ENCODE measurements at places on chromosomes 3 and 15.

DNA sequence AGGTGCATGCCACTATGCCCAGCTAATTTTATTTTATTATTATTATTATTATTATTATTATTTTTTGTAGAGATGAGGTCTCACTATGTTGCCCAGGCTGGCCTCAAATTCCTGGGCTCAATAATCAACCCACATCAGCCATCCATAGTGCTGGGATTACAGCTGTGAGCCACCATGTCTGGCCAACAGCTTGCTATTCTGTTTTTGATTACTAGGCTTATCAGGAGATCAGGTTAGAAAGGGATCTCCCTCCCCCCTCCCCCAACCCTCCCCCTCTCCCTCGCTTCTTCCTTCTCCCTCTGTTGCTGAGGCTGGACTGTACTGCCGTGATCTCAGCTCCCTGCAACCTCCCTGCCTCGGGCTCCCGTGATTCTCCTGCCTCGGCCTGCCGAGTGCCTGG lies 8.6 kb downstream of the CLN6 start:
- no peak for DNase-seq

DNA sequence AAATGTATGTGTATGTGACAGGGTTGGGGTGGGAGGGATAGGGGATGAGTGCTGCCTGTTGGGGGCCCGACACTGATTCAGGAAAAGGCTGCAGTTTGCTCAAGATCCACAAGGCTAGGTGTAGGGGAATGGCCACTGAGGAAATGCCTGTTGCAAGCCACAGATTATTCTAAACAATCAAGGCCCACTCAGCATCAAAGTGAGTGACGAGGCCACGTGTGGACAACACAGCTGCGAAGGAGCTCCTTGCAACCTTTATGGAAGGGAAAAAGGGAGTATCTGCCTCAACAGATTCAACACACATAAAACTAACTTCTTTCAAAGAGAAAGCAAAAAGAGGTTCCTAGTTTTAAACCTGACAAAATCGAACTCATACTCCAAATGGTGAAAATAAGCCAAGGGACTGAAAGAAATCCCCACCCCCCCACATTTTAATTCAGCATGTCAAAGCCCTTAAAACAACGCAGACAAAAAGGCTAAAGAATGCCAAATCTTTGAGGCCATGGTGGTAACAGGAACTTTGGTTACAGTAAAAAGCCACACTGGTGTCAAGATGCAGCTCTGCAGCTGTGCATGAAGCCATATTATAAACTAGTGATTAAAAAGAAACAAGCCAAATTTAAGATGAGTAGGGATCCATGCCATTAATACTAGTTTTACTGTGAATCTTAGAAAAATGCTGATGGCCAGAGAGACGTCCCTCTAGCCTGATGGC lies 3.6 kb downstream of the POLG start:
- DNase-seq, result no peak

DNA sequence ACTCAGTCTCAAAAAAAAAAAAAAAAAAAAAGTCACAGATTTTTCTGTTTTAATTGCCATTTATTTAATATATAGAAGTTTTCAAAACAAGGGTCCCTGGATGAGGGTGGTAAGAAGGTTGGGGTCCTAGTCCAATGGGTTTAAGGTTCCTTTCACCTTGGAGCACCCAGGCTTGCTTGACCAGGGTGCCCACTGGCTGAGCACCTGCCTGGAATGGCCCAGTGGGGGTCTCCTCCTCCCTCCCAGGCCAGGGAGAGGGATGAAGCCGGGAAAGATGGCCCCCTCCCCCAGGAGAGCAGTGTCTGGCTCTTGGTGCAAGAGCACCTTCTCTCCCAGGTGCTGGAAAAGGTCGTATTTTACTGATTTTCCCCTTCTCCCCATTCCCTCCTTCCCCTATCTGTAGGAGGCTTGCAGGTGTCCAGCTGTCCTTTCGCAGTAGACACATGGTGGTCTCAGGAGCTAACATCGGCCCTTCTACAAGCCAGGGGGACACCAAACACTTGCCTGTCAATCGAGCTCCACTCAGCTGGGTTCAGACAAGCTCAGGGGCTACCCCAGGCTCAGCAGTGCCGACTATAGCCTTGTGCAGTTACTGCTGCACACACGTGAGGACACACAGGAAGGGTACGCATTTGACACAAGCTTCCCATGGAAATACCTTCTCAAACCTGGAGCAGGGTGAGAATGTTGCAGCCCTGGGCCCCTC lies 112.3 kb upstream of the KLF13 start:
- DNase-seq, result no peak

DNA sequence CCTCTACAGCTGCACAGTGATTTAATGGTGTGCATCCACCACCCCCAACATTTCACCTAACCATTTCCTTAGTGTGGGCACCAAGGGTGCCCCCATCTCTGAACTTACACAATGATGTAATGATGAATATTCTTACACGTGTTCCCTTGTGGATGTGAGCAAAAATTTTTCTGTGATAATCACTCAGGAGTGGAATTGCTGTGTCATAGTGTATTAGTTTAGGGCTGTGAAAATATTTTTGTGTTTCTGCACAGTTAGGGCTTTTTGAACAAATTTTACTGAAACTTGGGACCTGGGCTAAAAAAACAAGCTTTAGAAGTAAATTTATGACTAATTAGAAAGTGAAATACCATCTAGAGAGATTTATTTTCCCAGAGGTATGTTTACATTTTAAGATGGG lies 134.5 kb upstream of the CCNL1 start:
- no peak for DNase-seq

DNA sequence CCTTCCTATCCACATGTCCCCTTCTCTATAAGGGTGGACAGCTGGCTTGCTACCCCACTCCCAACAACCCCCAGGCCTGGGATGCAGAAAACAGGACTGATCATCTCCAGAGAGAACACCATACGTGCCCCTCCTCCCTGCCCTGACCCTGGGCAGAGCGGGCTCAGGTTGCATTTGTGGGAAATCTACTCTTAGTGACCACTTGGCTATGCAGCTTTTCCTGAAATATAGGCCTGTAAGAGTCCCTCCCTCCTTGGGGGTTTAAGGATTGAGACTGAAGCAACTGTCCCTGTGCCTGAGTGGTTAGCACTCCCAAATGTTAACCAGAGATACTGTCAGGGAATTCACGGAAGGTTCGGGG lies 11.7 kb downstream of the SH2D7 start:
- no peak for DNase-seq

DNA sequence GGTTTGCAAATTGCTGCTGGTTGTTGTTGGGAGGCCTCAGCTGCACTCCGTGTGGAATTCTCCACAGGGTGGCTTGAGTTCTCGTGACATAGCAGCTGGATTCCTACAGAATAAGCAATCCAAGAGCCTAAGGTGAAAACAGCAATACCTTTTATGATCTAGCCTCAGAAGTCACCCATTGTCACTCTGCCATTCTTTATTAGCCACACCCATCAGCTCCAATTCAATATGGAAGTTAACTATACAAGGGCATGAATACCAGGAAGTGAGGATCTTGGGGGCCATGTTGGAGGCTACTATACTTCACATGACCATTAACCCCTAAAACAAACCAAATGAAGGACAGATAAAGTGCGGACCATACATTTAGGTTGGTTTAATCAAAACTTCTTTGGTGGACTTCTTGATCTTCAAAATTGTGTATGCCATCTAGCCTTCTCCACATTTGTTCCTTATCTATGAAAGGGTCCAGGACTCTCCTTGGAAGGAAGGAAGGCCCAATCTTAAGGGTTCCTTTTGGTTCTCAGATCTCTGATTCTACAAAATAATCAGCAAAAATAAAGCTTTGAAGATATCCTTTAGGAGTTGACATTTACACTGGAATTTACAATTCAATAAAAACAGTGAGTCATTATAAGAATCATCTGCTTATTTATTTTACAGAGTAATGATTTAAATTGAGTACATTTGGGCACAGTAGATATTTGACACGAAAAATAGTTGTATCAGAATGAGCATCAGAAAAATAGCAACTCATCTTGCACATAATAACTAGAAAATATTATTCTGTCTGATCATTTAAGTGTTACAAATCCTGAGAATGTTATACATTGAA lies 21.5 kb downstream of the CIAO2A start:
- DNase-seq, result no peak

- DNase-seq, result no peak
These were observed 28.5 kb downstream of the PTPRG start for GRCh38 chr3:61589856-61590255.

DNA sequence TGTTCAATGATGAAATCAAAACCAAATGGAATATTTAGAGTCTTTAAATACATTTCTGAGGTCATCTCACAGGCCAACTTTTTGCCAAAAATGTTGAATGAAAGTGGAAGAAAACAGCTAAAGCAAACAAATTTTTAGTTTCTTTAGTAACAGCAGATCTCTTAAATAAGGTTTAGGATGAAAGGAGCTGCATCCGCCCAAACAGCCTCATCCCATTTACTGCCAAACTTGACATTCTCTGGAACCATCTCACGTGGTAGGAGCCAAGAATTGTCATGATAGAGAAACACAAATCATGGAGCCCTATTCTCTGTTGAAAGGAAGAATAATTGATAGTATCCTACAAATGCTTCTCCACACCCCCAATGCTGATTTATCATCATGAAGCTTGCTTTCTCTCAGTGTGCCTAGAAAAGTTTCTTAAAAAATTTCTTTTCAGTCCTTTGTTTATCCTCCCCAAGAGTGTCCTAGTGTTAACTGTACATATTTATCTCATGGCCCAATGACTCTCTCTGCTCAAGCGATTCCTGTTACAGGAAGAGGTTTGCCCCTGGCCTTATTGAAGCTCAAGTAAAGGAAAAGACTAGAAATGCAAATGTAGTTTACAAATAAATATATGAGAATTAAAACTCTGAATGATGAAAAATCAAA lies 23.4 kb downstream of the SLC9A9 start:
- DNase-seq, result no peak

- DNase-seq, result peak; percentile 3
These were observed 127.6 kb downstream of the ARNT2 start for GRCh38 chr15:80531796-80532195.

- no peak for DNase-seq
These were observed 12.7 kb downstream of the HMCES start for GRCh38 chr3:129291236-129291886.

DNA sequence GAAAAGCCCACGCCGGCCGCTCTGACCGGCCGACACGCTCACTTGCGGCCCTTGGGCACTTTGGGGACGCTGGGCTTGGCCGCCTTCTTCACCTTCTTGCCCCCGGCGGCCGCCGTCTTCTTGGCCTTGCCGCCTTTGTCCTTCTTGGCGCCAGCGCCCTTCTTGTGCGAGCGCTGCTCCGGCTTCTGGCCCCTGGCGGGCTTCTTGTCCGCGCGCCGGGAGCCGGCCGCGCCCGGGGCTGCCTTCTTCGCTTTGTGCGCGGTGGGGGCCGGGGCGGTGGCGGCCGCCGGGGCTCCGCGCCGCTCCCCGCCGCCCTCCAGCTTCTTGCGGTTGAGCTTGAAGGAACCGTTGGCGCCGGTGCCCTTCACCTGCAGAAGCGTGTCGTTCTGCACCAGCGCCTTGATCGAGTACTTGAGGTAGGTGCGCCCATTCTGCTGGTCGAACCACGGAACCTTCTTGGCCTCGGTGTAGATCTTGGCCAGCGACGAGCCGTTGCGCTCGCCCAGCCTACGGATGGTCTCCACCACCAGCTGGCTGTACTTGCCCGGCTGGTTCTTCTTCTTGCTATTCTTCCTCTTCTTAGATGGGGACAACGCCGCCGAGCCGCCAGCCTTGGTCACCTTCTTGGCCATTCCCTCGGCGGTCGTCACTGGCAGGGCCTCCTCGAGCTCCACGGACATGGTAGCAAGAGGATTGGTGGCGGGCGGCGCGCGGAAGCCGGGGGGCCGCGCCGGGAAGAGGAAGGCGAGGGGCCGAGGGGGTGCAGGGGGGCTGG lies 36.7 kb downstream of the HMCES start:
- DNase-seq, result no peak

GRCh38 chr3:94429517-94429916 lies 366.7 kb downstream of the NSUN3 start:
- DNase-seq, result no peak

GRCh38 chr3:158709666-158710083 lies 22.6 kb downstream of the RARRES1 start:
- DNase-seq, result no peak

- no peak for DNase-seq
These were observed 148.5 kb downstream of the OTOL1 start for GRCh38 chr3:161644891-161645635.

GRCh38 chr3:119396870-119397269 lies 66.5 kb downstream of the TMEM39A start:
- no peak for DNase-seq

- no peak for DNase-seq
These were observed 34.6 kb downstream of the LSM3 start for GRCh38 chr3:14213066-14213774.

DNA sequence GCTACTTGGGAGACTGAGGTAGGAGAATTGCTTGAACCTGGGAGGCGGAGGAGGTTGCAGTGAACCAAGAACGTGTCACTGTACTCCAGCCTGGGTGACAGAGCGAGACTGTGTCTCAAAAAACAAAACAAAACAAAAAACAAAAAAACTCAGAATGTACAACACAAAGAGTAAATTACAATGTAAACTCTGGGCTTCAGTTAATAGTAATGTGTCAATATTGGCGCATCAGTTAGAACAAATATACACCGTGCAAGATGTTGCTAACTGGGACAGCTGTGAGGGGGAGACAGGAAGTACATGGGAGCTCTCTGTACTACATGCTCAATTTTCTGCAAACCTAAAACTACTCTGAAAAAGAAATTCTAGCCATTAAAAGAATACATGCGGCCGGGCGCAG lies 23.5 kb upstream of the TRPM1 start:
- no peak for DNase-seq

DNA sequence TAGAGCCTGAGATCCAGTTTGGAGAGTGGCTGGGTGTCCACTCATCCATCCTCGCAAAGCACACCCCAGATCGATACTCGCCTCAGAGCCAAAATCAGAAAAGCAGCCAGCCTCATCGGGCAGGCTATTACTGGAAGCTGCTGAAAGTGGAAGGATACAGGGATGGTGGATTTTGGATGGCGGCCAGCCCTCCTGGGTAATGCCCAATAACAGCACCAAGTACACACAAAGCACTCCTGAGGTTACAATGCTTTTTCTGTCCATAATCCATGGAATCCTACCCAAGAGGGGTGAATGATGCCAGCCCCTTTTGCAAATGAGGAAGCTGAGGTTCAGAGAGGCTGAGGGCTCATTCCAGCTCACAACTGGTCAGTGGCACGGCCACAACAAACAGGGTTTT lies 93.1 kb upstream of the SLC6A11 start:
- no peak for DNase-seq

- no peak for DNase-seq
These were observed 384.7 kb downstream of the PDCD6IP start for GRCh38 chr3:34183114-34183513.

- no peak for DNase-seq
These were observed 45.2 kb upstream of the NR2F2 start for GRCh38 chr15:96285305-96285704.

- DNase-seq, result no peak
These were observed 53.4 kb downstream of the SRGAP3 start for GRCh38 chr3:9196020-9196419.
